ENCODE measurements at places on chromosomes 7 and 10. TPM values are rescaled to one million over a fixed set of nuclear protein-coding genes. Genes with fewer than 3 reads are reported as not detected.

GRCh38 chr7:54796150-54796549 is 37.1 kb upstream of the SEC61G start:
- DNase-seq: no peak

GRCh38 chr7:102836191-102836919 is 76.4 kb upstream of the LRRC17 start:
- no peak for DNase-seq

DNA sequence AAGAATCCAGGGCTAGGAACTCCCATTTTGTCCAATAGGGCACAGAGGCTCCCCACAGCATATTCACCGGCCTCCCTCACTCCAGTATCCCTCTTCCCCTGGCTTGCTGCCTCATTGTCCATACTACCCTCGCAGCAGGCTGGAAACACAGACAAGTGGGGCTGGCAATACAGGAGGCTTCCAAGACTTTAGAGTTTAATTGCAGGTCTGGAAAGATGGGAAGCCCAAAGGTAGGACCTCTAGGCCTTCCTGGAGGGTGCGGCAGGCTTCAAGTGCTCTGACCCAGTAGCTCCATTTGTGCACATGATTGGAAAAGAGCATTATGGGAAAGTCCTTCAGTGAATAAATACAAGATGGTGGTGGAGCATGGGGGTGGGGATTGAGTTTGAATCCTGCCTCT is 166.7 kb downstream of the EVX1 start:
- no peak for DNase-seq

- no peak for DNase-seq
These were observed 103.3 kb downstream of the GRB10 start for GRCh38 chr7:50679218-50680007.

DNA sequence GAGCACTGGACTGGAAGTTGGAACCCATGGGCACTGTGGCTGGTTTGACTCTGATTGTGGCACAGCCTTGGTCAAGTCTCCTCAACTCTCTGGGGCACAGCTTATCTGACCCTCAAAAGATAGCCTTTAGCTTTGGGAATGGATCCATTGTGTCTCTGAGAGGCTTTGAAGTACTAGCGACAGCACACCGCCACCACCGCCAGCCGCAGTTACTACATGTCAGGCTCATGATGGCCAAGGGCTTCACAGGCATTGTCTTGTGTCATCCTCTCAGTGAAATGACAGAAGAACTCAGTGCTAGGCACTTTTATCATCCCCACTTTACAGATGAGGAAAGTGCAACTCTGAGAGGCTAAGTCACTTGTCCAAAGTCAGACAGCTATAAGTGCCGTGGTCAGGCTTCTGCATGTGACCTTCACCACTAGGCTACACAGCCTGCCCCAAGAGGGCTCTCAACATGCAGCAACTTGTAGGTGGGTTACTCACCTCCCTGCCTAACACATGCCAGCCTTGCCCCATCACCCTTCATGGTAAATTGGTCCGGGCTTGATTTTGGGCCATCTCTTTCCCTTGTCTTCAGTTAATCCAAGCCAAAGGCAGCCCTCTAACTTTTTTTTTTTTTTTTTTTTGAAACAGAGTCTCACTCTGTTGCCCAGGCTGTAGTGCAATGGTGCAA is 44.1 kb downstream of the C10orf105 start:
- no peak for DNase-seq

DNA sequence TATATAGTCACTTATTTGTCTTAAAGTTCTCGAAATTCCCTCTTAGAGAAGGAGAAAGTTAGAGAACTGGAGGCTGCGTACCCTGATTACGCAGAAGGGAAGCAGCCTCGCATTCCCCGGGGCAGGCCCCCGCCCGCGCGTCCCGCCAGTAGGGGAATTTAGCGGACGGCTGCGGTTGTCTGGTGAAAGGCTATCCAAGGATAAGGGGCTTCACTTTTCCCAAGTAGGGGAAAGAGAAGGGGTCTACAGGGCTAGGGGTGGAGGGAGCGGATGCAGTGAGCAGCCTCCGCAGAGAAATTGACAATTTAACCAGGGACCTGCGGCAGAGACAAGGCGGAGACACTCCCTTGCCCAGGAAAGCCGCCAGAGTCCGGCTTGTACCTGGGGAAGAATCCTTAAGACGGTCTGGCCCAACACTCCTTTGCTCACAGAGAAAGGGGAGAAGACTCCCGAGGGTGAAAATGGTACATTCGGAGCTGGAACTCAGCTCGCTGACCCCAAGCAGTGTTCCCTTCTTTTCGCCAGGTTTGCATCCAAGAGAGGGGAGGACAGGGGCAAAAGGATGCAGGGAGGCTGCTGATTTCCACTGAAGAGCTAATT is 994 bp upstream of the MAGI2 start:
- DNase-seq: peak; percentile 57

DNA sequence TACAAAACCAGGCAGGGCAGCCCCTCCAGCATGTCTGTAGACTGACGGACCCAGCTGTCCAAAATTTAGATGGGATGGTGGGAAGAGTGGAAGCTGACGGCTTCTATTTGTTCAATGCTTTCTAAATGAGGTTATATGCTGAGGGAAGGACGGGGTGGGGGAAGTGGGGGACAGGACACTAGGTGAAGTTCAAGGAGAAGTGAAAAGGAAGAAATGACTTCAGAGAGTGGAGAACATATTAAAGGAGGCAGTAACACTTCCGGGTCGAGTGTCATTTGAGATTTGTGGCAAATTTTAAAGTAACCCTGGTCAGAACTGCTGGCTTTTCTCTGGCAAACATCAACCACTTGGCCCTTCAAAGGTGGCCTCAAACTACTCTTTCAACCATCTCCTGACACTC is 9.4 kb downstream of the PIP4K2A start:
- no peak for DNase-seq

DNA sequence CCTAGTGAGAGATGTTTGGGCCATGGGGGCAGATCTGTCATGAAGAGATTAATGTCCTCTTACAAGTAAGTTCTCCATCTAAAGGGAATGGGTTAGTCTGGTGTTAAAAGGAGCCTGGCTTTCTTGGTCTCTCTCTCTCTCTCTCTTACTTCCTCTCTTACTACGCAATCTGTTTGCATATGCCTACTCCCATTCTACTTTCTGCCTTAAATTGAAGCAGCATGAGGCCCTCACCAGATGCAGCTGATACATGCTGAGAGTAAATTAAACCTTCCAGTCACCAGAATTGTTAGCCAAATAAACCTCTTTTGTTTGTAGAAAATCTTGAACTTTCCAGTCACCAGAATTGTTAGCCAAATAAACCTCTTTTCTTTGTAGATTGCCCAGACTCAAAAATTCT is 884.1 kb downstream of the NRG3 start:
- no peak for DNase-seq

- DNase-seq: no peak
These were observed 77.9 kb downstream of the PARD3 start for GRCh38 chr10:34736976-34737771.

DNA sequence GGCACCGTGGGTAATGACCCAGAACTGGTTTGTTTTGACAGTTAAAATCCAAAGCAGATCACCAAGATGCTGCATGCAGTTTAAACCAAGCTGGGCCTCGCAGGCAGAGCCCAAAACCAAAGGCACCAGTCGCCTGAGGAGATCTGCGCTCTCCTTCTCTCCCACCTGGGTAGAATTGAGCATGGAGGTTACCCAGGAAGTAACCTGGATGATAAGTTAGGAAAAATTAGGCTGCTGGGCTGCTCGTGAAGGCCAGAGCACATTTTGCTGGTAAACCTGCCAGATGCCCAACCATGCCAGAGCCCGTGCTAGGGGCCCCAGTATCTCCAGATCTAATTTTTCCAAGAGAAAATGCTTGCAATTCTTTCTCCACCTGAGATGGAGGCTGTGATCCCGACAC is 388.3 kb upstream of the MGMT start:
- no peak for DNase-seq

- no peak for DNase-seq
These were observed 10.8 kb downstream of the PARD3 start for GRCh38 chr10:34804306-34804705.

DNA sequence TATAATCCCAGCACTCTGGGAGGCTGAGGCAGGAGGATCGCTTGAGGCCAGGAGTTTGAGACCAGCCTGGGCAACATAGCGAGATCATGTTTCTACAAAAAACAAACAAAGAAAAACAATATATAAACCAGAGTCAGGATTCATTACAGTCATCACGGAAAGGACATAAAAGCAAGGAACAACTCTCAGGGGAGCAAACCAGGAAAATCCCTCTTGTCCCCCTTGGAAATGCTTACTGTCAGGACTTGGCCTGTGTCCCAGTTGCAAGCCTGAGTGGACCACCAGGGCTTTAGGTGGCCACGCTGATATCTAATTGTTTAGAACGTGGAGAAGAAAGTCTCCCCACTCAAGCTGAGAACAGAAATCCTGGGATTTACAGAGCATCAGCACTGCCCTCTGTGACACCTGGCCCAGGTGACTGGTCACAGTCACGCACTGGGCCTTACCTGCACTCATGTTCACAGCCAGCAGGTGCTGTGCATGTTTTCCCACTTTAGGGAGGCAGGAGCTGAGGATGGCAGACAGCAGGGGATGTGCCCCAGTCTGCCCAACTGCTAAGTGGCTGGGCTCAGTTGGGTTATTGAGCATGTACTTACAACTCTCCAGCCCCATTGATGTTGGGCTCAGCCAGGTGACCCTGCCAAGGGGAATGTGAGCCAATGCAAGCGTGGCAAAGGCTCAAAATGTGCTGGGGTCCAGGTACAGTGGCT is 60.9 kb downstream of the TMEM130 start:
- DNase-seq: no peak

DNA sequence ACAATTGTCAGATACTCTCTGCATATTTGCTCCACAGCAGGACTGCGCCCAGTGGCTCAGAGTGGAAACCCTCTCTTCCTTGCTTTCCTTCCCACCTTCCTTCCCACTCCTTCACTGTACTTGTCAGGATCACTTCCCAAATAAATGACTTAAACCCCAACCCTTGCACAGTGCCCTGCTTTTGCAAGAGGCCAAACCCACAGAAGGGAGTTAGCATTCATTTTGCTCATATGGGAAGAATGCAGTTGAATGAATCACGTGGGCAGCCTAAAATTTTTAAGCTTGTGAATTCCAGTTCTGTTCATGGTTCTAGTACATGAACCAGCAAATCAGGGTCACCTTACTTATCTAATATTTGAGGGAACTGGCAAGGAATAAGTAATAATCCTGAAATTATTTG is 47.7 kb upstream of the SFMBT2 start:
- DNase-seq: no peak

DNA sequence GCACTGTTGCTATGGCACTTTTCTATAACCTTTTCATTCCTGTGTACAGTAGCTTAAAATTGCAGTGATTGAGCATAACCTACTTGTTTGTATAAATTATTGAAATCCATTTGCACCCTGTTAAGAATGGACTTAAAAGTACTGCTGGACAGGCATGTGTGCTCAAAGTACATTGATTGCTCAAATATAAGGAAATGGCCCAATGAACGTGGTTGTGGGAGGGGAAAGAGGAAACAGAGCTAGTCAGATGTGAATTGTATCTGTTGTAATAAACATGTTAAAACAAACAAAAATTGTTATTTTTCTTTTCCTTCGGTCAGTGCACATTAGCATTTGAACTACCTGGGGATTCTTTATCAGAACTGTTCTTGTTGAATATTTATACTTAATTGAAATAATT is 57.1 kb upstream of the BAMBI start:
- no peak for DNase-seq

GRCh38 chr7:17056491-17057142 is 174.8 kb upstream of the AGR3 start:
- DNase-seq: no peak

DNA sequence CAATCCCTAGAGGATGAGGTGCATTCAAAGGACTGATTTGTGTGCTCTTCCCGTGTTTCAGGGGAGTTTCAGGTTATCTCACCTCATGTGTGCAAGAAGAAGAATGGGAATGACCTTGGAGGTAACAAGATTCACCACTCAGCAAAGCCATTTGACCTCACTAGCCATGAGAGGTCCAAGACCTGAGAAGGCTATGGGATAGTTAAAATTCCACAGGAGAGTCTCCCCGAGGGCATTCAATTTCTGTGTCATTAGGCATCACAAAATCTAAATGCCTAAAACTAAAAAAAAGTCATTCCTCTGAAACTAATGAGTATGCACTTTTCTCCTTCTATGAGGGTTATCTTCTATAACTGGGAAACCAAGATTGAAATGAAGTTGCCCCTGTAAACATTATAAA is 433.4 kb downstream of the KCNMA1 start:
- no peak for DNase-seq

- DNase-seq: no peak
These were observed 603.3 kb upstream of the IGFBP3 start for GRCh38 chr7:46524350-46524749.

DNA sequence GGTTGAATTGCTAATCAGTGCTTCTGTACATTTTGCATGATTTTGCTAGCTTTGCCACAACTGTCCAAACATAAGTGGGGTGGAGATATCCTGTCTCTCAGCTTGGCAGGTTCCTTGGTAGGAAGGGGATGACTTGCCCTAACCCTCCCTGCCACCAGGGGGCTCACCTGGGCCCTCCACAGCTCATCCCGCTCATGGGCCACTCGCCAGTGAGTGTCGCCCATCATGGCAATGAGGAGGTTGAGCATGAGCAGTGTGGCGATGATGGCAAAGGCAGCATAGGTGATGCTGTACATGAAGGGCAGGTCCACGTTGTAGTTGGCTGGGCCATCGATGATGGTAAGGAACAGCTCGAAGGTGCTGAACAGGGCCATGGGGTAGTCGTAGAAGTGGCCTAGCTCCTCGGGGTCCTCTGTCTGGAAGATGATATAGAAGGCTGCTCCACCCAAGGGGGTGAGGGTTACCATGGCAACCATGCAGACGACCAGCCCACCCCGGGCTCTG is 12.2 kb downstream of the TRPV6 start:
- peak; percentile 43 for DNase-seq

GRCh38 chr10:65133652-65134051 is 1612.5 kb downstream of the REEP3 start:
- DNase-seq: no peak

GRCh38 chr10:2700626-2701305 is 366.6 kb upstream of the PFKP start:
- no peak for DNase-seq

GRCh38 chr10:6298428-6298827 is 95.7 kb downstream of the PFKFB3 start:
- no peak for DNase-seq

GRCh38 chr10:132389433-132390169 is 7.4 kb upstream of the PWWP2B start:
- no peak for DNase-seq

GRCh38 chr10:79188154-79188965 is 119.6 kb downstream of the ZMIZ1 start:
- DNase-seq: no peak

CDH23 gene
- total RNA-seq: 0.54 TPM

CLDN4 gene
- total RNA-seq: 1.6 TPM

LIPK gene
- not detected for total RNA-seq

SPDYE16 gene
- not detected for total RNA-seq

FBXO24 gene
- 1.3 TPM for total RNA-seq

SFTPA1 gene
- not detected for total RNA-seq

GPR15LG gene
- not detected for total RNA-seq

ERVW-1 gene
- total RNA-seq: not detected

RSPH10B2 gene
- 0.51 TPM for total RNA-seq

NME8 gene
- not detected for total RNA-seq

PRF1 gene
- not detected for total RNA-seq

PRSS37 gene
- total RNA-seq: not detected

ITPRID1 gene
- not detected for total RNA-seq

MKI67 gene
- 19.7 TPM for total RNA-seq

VGF gene
- total RNA-seq: 0.77 TPM

BAG3 gene
- 24.6 TPM for total RNA-seq

RAB11FIP2 gene
- 10.9 TPM for total RNA-seq

IFIT1B gene
- total RNA-seq: not detected

All from endothelial cell (in vitro differentiated cells).